Esophagus squamous epithelium (tissue), 5 donors: ENCODE measurements at places on chromosomes 2 and 18. TPM values are rescaled to one million over a fixed set of nuclear protein-coding genes. Genes with fewer than 3 reads are reported as not detected.

DNA sequence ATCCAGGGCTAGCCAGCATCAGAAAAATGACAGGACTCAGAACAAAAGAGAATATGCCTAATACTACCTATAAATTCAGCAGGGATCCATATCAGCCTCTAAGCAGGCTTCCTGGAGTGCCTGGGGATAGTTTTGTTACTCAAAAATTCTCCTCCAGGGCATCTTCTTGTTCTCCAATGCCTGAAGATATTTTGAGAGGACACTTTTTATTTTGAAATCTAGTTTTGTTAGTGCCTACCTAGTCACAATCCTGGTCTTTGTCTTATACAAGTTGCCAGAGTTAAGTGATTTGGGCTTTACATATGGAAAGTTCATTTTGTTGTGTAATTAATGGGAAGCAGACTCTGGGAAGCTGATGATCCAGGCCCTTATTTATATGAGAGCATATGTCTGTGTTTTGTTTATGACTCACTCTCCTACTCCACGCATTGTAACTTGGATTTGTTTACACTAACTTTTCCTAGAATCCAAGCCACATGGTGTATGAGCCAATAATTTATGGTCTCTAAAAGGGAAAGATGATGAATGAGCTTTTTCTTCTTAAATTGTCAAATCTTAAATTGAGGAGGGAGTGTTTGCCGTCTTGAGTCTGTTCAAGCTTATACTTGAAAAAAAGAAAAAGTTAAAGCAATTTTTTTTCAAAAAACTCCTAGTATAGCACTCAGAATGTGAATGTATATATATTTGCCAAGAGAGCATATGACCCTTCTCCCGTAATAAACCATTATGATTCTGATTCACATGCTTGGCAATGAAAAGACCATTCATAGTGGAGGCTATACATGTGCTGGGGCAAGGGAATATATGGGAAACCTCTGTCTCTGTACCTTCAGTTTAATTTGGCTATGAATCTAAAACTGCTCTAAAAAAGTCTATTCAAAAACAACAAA, 370.3 kb downstream of the SETBP1 start:
- DNase-seq, result no peak
- H3K36me3 ChIP-seq, result no peaks in the 10 kb centered on the region
- no peak overlapping the region for H3K27ac ChIP-seq
- no peaks in the 10 kb centered on the region for H3K4me1 ChIP-seq
- no peaks in the 10 kb centered on the region for H3K27me3 ChIP-seq
- H3K4me3 ChIP-seq, result no peak overlapping the region

- no peaks in the 10 kb centered on the region for H3K27me3 ChIP-seq
- H3K36me3 ChIP-seq, result peaks cover 17% of the 10 kb centered on the region
- DNase-seq, result no peak
- peak overlapping the region; percentile 97 for H3K27ac ChIP-seq
- H3K4me1 ChIP-seq, result peaks cover 76% of the 10 kb centered on the region
Observed at GRCh38 chr2:29117636-29118303, 2.6 kb downstream of the CLIP4 start.

- no peaks in the 10 kb centered on the region for H3K4me1 ChIP-seq
- H3K27ac ChIP-seq, result no peak overlapping the region
- no peaks in the 10 kb centered on the region for H3K36me3 ChIP-seq
Observed at GRCh38 chr2:167430447-167430846, 542.2 kb downstream of the XIRP2 start.

- H3K27ac ChIP-seq, result no peak overlapping the region
- H3K4me3 ChIP-seq, result no peak overlapping the region
- no peak for DNase-seq
Observed at GRCh38 chr2:98736464-98736889, 5.5 kb upstream of the MGAT4A start.

- DNase-seq, result no peak
- no peaks in the 10 kb centered on the region for H3K4me1 ChIP-seq
- no peak overlapping the region for H3K4me3 ChIP-seq
- H3K27ac ChIP-seq, result no peak overlapping the region
- H3K36me3 ChIP-seq, result no peaks in the 10 kb centered on the region
Observed at GRCh38 chr18:12543697-12544096, 114.2 kb downstream of the SPIRE1 start.

Gene ASAP2
- 7.4 TPM for total RNA-seq

Gene CDKL4
- not detected for total RNA-seq

Gene SATB2
- 1.1 TPM for total RNA-seq
